Fibroblast of skin of scalp (primary cell): ENCODE measurements at places on chromosomes 3 and 15.

GRCh38 chr3:139830817-139831216 is 104.2 kb upstream of the CLSTN2 start:
- DNase-seq = no peak

DNA sequence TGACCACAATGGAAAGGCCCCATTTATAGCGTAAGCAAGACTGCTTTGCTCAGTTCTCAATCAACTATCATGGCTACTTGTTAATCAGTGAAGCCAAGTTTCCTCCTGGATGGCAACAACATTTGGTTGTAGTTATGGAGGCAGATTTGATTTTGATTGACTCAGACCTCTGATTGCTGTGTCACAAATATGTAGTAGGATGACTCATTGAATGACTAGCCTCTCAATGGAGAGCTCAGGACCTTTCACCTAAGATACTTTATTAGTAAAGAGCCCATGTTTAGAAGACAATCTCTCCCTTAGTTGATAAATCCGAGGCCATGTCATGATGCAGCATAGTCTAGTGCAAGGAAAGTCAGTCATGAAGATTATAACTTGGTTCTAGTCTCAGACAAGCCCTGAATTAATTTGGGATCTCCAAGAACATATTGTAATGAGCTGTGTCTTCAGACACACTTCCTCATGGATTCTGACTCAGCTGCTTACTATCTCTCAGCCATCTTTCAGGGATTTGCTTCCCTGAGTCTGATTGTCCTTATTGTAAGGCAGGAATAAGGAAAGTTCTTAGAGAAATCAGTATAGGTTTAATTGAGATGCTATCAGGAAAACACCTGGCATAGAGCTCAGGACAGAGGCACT is 397.4 kb upstream of the TMCO5A start:
- peak; percentile 58 for DNase-seq

GRCh38 chr3:15664144-15664543 is 62.6 kb downstream of the BTD start:
- no peak for DNase-seq

DNA sequence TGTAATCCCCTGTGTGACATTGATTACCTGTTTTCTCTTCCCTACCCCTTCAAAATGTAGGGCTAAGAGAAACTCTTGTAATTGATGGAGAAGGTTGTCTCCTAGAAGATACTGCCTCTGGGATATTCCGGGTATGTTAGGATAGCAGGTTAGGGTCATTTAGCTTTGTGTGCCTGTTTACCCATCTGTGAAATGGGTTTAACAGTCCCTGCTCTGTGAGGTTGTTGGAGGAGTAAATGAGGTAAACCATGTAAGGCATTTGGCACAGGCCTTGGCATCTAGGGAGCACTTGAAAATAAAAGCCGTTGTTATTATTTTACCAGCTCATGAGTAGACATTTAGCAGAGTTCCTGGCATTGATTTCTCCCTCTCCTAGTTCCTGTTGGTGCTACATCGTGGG is 16.4 kb downstream of the PTPRG start:
- DNase-seq = no peak

GRCh38 chr3:110562621-110563020 is 509.0 kb upstream of the NECTIN3 start:
- DNase-seq = peak; percentile 25

GRCh38 chr3:59880717-59881116 is 830.9 kb upstream of the CFAP20DC start:
- no peak for DNase-seq

DNA sequence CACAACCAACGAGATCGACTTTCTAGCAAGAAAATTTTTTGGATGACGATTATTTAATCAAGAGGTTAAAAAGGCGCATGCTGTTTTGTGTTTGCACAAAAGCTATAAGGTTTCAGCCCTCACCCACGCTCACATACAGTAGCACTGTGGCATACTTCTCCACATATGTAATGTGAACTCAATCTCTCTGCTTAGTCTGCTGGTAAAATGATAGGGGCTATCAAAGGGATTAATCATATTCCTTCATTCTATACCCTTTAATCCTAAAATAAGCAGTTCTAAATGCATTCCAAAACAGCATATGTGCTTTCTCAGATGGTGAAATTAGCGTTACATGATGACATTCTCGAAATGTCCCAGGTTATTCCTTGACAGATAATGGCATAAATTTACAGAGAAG is 196.9 kb upstream of the PRICKLE2 start:
- DNase-seq = peak; percentile 34

DNA sequence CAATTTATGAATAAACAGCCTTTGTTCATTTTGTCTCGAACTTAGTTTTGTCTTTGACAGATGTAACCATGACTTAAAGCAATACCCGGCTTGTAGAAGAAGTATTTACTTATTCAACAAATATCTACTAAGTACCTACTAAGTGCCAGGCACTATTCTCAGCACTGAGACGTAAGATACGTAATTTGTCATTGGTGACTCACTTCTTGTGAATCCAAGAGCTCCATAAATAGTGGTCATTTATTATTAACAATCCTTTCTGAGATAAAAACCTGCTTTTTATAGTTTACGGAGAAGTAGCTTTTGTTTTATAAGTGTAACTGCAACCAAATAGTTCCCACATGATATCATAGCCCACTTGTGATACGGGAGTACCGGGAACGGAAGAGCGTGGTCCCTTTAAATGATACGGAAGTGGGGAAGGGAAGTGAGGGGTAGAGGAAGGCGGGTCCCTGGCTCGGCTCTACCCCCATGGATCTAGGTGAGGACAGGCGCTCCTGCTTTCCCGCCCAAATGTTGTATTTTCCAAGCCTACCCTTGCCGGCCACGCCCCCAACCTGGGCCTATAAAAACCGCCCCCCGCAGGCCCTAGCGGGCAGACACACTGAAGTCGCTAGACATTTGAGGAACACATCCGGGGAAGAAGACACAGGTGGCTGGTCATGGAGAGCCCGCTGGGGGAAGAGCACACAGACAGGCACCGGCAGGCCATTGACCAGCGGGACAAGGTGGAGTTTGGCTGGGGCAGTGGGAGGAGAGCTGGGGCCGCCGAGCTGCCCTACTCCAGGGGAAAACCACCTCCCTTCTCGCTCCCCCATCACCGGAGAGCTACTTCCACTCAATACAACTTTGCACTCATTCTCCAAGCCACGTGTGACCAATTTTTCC is at the start of gene SAMMSON:
Gene SAMMSON (plus strand): TSS at position 594 of the 888 bp plus-strand sequence.
- DNase-seq = peak; percentile 9

DNA sequence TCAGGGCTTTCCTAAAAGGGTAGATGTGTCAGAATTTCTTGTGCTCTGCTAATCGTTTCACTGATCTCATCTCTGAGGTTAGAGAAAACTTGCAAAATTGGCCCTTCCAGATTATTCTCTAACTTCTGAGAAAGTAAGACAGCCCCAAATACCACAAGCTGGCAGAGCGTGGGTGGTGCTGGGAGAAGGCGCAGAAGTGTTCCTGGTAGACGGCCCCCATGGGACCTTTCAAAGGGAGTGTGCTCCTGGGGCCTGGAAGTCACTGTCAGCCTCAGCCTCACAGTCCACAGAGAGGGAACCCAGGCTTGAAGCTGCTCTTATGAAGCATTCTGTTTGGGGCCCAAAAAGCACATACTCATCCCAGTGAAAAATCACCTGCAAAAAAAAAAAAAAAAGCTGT is 86.5 kb upstream of the PFN2 start:
- no peak for DNase-seq

- peak; percentile 90 for DNase-seq
Observed at GRCh38 chr3:59133311-59133710, 83.5 kb upstream of the CFAP20DC start.

DNA sequence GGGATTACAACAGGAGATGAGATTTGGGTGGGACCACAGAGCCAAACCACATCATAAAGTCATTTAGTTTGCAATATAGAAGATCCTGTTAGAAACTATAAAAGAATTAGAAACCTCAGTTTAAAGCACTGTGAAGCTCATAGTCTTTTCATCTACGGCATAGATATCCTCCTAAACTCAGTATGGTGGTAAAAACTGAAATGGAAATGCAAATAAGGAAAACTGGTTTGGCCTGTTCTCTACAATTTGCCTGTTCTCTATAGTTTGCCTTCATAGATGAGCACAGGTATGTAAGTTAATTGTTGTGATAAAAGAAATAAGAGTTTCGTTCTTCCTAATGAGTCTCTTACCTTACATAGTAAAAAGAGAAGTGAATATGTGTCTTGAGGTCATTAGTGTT is 331.6 kb upstream of the ARL6 start:
- no peak for DNase-seq

DNA sequence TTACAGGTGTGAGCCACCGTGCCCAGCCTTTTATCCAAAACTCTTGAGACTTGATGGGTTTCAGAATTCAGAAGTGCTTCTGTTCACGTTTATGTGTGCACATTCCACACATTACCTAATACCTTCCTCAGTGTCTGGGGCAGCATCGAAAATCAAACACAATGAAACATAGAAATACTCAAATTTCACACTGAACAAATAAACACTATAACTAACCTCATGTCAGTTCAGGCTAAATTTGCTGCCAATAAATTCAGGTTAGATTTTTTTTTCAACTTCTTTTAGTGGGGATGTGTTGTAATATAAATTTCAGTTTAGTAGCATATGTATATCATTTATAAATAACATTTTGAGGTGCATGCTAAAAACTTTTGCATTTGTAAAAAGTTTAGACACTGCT is 2.8 kb downstream of the EIF2AK4 start:
- DNase-seq = no peak

- DNase-seq = peak; percentile 38
Observed at GRCh38 chr15:62066663-62067447, at the start of gene C2CD4A. TSS of gene C2CD4A (plus strand) at chr15:62066977. CDS start at chr15:62067614, 637 bp downstream.

- DNase-seq = no peak
Observed at GRCh38 chr15:33638453-33638852, 327.7 kb downstream of the RYR3 start.

GRCh38 chr3:43752905-43753304 is 62.2 kb downstream of the ABHD5 start:
- DNase-seq = no peak
